ENCODE measurements at places on chromosomes 1 and 21.

- peak; percentile 84 for DNase-seq
Measured at GRCh38 chr1:113978863-113979702, at the start of gene OLFML3. TSS of gene OLFML3 (plus strand) at chr1:113979474. CDS start at chr1:113979517, 43 bp downstream.

- DNase-seq: no peak
Measured at GRCh38 chr21:22813201-22813600, 1815.0 kb downstream of the NCAM2 start.

DNA sequence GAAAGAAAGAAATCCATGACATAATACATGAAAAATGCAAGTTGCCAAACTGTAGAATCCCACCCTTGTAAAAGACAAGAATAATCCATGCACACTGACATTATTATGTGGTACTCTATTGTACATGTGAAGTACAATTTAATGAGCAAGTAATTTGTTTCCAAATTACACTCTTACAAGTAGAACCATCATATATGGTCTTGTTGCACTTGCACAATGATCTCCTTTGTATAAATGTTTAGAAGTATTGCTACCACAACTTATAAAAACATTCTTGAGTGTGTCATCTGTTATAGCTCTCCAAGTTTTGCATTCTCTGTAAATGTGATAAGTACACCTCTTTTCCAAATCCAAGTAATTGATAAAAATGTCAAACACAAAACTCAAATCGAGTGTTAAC is 29.1 kb upstream of the ZNF281 start:
- DNase-seq: no peak

DNA sequence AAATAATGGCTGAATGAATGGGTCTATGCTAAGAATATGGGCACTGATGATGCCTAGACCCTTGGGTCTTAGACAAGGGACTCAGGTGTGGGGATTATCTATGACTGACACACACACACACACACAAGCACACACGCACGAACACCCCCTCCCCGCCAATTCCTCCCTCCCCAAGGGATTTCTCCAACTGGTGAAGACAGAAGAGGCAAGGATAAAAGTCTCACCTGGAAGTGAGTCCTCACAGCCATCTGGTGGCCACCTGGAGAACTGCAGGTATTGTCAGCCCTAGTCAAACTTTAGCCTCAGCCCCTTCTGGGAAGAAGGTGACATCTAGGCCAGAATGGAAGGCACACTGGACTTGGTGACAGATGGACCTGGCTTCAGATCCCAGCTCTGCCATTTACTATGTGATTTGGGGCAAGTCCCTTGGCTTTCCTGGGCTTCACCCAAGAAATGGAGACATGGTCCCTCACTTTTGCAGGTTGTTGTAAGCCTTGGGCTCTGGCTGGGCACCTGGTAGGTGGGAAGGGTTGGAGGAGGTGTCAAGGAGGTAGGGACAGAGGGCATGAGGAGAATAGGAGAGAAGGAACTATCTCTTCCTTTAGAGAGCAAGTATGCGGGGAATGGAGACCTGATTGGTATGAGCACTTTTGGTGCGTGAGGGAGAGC is 4.0 kb upstream of the GPR3 start:
- peak; percentile 57 for DNase-seq

- DNase-seq: no peak
Measured at GRCh38 chr1:36612881-36613280, 130.2 kb upstream of the CSF3R start.

- no peak for DNase-seq
Measured at GRCh38 chr1:15444468-15445389, 6.5 kb downstream of the CTRC start.

GRCh38 chr1:178969226-178969987 is 56.3 kb upstream of the FAM20B start:
- DNase-seq: no peak

DNA sequence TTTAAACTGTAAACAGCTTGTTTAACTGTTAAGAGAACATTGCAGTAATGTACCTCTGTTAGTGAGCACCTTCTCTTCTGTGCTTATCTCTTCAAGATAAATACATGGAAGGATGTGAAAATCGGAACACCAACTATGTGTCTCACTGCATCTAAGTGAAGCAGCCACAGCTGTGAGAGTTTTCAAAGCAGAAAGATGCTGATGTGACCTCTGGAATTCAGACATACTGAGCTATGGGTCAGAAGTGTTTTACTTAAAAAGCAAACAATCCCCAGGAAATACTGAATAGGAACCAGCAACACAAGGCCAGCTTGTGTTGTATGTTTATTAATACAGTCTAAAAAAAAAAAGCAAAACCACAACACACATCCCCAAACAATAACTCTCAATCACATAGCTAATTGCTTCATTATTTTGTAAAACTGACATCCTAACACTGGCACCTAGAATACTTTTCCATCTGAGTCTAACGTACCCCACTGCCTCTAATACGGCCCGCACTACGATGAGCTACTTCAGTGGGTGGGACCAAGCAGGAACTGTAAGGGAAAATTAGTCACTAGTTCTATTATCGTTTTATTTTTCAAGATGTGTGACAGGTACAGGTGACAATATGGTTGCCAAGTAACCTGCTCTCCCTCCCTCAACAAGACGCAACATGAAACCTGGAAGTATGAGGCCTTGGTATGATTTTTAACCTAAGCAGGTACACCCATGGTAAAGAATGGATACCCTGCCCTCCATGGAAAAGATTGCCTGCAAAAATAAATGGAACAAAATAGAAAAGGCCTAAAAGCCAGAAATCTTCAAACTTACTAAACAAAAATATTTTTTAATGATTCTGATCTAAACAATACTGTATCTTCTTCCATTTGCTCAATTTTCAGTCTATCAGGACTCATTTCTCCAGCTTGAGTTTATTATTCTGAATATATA is 13.9 kb downstream of the ERRFI1 start:
- no peak for DNase-seq

DNA sequence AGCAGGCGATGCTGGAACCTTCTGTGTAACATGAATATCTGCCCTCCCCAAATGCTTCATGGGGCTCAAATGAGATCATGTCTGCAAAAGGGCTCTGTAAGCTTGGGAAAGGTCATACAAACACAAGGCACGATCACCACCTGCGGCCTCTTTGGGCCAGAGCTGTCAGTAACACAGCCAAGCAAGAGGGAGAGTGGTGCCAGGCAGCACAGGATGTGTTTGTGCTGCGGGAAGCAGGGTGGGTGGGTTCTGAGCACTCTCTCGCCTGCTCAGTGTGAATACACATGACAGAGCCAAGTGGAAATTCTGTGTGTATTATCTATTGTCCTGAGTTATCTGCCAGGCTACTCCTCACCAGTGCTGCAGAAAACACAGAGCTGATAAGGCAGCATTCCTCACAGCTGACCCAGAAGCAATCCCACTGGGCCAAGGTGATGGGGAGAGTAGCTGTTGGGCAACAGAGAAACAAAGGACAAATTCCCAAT is 101.2 kb downstream of the LAMC2 start:
- no peak for DNase-seq

- peak; percentile 68 for DNase-seq
Measured at GRCh38 chr1:87678266-87678665, 349.6 kb downstream of the LMO4 start.

GRCh38 chr1:54559771-54560231 is 11.8 kb downstream of the ACOT11 start:
- no peak for DNase-seq

DNA sequence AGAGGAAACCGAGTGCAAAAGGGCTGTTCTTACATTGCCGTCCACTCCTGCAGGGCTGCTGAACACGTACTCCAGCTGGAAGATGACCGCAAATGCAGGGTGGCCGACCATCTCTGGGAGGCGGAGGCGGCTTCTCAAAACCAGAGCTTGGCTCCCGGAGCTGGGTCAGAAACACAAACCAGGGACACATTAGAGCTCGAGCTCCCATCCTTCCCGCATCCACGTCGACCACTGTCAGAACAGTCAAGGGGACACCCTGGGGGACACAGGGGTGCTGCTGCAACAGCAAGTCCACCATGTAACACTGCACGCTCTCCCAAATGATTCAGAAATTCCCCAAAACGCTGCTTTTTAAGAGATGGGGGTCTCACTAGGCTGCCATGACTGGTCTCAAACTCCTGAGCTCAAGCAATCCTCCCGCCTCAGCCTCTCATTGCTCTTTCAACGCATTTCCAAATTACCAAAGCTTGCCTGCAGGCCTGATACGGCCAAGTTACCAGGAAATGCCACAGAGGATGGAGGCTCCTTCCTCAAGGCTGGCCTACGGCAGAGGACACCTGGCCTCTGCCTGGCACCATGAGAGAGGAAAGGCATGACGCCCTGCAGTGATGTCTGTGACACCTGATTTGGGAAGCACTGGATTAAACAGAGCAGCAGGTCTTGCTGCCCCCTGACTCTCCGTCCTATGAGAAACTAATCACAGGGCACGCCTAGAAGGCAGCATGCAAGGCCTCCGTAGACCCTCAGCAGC is 45.0 kb downstream of the NPHP4 start:
- no peak for DNase-seq

DNA sequence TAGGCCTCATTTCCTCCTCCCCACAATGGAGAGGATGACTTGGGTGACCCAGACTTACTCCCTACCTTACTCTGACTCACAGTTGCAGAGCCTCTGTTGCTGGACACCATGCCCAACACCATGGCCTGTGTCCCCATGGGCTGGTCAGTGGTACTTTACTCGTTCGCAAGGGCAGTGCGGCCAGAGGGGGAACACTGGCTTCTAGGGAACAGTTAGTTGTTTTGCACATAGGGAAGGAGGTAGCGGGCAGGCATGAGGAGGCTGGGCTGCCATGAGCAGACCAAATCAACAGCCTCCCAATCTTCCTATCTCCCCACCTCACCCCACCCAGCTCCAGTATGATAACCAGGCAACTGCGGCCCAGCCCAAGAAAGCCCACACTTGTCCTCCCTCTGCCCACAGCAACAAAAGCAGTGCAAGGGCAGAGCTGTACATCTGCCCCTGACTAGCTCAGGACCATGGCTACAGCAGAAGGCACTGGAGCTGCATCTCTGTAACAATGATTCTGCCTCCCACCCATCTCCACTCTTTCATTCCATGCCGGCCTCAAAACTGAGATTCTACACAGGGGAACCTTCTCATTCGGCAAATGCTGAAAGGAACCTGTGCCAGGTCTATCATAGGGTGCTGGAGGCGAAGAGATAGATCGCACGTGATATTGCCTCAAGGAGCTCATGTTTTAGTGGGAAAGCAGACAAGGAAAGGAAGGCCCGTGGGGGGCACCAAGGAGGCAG is 18.6 kb downstream of the TAL1 start:
- DNase-seq: no peak

GRCh38 chr1:88877382-88877825 is 14.0 kb downstream of the GTF2B start:
- DNase-seq: peak; percentile 52

- DNase-seq: no peak
Measured at GRCh38 chr1:39255222-39255621, 50.7 kb downstream of the MACF1 start.

DNA sequence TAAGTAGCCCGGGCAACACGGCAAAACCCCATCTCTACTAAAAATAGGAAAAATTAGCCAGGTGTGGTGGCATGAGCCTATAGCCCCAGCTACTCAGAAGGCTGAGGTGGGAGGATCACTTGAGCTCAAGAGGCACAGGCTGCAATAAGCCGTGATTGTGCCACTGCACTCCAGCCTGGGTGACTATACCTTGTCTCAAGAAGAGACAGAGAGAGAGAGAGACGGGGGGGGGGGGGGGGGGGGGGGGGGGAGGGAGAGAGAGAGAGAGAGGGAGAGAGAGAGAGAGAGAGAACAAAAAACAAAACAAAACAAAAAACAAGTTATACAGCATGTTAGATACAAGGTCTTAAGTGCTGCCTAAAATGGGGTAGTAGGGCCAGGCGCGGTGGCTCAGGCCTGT is 77.8 kb upstream of the ZNF281 start:
- no peak for DNase-seq

DNA sequence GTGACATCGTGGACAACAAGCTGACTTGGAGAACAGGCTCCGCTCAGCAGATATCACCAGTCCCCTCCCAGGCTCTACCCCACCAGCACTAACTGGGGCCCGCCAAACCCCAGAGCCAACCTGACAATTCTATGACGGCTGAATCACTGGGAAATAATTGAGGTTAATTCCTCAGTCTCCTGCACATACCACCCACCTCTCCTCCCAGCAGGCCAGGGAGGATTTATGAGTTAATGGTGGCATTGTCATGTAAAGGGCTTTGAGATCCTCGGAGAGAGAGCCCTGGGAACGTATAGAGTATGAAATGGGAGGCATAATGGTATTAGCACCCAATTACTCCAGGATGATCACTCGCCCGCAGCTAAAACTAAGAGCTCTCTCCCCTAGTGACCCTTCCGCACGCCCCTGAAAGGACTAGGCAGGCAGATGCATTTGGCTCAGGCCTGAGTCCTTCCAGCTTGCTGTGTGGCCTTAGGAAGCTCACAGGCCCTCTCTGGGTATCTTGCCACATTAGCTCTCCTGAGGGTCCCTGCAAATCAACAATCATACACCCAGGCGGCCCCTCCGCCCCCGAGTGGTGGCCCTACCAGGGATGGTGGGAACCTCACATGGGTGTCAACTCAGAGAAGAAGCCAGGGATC is 27.3 kb upstream of the PAX7 start:
- no peak for DNase-seq

- no peak for DNase-seq
Measured at GRCh38 chr21:28200726-28201125, 792.0 kb downstream of the LTN1 start.

DNA sequence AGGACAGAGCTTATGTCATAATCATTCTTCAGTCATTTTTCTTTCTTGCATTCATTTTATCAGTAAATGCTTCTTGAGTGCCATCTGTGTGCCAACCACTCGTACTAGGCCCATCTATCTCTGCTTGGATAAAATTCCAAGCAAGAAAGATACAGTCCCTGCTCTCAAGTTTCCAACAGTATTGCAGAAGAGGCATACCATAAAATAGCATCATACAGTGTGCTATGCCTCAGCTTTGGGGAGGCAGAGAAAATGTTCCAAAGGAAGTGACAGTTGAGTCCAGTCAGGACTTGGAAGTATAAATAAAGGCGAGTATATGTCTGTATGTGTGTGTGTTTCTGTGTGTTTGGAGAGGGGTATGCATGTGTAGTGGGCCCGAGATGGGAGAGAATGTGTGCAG is 113.4 kb upstream of the HOOK1 start:
- no peak for DNase-seq

- no peak for DNase-seq
Measured at GRCh38 chr1:47754221-47754620, 243.0 kb downstream of the TRABD2B start.

- peak; percentile 40 for DNase-seq
Measured at GRCh38 chr21:43866659-43867331, 1.8 kb downstream of the AGPAT3 start.

- peak; percentile 78 for DNase-seq
Measured at GRCh38 chr1:42175314-42176054, 10.9 kb upstream of the GUCA2A start.

- DNase-seq: no peak
Measured at GRCh38 chr1:198848206-198848605, 209.4 kb downstream of the PTPRC start.

GRCh38 chr1:50268049-50268448 is 155.2 kb downstream of the DMRTA2 start:
- peak; percentile 17 for DNase-seq

Data from bronchial epithelial cell (primary cell).